Psoas muscle (tissue), 8 donors: ENCODE measurements at places on chromosomes 7 and 10.

DNA sequence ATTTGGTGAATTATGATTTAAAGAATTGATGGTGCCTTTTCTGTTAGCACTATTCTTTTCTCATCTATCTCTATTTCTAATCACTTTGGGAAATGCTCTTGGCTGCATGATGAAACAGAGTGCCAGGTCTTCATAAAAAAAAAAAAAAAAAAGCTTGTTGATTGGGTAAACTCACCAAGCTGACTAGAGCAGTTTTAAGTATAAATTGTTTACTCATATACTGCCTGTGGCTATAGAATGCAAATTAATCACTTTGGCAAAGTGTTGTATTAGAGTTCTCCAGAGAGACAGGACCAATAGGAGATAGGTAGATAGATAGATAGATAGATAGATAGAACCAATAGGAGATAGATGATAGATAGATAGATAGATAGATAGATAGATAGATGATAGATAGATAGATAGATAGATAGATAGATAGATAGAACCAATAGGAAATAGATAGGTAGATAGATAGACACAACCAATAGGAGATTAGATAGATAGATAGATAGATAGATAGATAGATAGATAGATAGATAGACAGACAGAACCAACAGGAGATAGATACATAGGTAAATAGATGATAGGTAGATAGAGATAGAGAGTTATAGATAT lies 20.1 kb upstream of the TBXAS1 start:
- no peak for DNase-seq

- DNase-seq = no peak
Observed at GRCh38 chr7:123682690-123683089, 27.0 kb downstream of the LMOD2 start.

DNA sequence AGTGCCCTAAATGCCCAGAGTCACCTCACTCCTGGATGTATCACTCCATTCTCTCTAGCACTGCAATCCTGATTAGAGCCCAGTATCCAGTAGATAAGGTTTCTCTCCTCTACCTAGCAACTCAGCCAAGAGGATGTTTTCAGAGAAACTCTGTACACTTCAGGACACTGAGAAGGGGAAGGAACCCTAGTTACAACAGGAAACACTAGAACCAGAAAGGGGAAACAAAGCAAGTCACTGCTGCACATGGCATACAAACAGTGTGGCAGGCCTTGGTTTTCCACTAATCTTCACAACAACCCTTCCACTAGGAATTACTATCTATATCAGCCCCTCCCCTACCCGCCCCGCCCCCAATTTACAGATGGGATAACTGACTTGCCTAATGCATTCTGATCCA lies 1.6 kb downstream of the FAM204A start:
- DNase-seq = no peak

- no peak for DNase-seq
Observed at GRCh38 chr10:92914478-92915325, 66.4 kb downstream of the EXOC6 start.

GRCh38 chr7:128233471-128233870 lies 7.6 kb upstream of the LEP start:
- no peak for DNase-seq

DNA sequence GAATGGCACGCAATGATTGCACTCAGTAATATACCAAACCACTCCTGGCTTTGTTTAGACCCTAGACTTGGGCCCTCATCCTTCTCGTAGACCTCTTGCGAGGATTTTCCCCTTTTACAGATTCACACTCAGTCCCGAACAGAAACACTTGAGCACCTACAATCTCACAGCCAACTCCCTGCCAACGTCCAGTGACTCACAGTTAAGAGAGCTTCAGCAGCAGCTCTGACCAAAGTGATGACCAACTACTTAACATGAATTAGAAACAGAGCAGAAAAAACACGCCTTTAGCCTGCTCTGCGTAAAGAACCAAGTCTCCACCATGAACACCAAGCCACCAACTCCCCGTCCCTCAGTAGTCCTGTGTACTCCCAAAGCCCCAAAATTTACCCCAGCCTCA lies 2.2 kb downstream of the DNAJC30 start:
- DNase-seq = no peak

- no peak for DNase-seq
Observed at GRCh38 chr10:98957801-98958200, 277.9 kb downstream of the HPSE2 start.

DNA sequence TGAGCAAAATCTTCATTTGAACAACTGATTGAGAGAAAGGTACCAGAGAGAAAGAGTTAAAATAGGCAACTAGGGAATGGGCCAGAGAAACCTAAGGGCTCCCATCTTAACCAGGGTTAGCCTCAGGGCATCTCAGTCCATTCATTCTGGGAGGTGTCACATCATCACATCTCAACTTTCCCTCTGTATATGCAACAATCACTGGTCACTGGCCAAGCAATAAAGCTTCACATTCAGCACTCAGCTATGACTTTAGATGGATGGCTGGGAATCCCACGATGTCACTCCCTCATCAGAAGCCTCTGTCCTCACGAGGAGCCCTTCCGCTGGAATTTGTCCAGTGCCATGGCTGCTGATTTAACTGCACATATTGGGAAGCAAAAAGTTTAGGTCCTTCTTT lies 172.1 kb upstream of the MGMT start:
- DNase-seq = no peak

DNA sequence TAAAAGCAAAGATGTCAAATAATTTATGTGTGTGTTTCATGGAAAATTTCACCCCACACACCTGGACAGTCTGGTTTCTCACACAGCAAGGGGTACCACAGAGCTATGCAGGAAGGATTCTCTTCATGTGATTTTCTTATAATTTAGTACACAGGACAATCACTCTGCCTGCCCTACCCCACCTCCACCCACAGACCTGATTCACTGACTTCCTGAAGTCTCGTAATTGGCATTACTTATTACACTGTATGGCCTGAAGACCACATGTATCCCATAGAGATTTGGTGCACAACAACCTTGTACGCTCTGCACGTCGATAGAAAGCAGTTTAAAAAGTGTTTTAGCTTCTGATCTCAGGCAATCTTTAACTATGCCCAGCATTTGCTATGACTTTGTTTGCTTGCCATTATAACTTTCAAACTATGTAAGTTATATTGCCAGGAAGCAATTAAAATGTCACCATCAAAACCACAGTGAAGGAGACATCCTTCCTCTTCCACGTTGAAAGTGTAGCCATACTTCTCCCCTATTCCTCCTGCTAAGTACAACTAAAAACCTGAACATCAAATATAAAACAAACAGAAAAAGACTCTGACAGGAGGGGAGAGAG lies 279.4 kb upstream of the IMMP2L start:
- DNase-seq = no peak

DNA sequence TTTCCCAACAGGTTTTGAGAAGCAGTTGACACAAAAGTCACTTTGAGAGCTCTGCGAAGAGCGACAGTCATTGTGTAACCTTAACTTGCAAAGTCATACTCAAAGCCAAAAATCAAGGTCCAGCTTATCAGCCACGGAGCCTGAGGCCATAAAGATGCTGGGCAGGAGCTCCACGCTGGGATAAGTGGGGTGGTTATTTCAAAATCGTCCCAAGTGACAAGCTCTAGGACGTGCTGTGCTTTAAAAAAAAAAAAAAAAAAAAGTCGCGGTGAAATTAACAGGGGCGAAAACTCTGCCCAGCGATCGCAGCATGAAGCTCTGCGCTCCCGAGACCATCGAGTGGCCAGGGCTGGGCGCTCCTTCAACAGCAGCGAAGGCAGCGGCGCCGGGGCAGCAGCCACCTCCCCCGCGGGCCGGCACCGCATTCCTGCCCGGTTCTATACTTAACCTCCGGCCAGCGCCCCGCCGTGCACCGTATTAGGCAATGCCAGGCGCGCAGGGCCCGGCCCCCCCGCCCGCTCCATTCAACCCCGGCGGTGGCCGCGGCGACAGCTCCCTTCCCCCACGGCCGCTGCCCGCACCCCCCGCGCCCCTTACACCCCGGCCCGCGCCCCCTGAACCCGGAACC lies 657 bp downstream of the HACD1 start:
- peak; percentile 85 for DNase-seq

DNA sequence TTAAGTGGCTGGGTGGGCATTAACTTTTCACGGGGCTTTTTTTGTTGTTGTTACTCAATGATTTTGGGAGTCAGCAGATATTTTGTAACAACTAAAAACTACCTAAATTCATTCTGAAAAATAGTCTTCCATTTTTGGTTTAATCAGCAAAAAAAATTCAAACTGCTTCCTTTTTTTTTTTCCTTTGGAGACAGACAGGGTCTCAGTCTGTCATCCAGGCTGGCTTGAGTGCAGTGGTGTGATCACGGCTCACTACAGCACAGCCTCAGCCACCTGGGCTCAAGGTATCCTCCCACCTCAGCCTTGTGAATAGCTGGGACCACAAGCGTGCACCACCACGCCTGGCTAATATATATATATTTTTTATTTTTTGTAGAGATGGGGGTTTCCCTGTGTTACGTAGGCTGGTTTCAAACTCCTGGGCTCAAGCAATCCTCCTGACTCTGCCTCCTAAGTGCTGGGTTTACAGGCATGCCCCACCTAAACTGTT lies 36.5 kb downstream of the SKIDA1 start:
- DNase-seq = no peak

- no peak for DNase-seq
Observed at GRCh38 chr10:130491011-130491692, 355.0 kb downstream of the GLRX3 start.

- DNase-seq = no peak
Observed at GRCh38 chr7:11604505-11604904, 227.5 kb downstream of the THSD7A start.

GRCh38 chr7:45657890-45658715 lies 83.9 kb downstream of the ADCY1 start:
- no peak for DNase-seq

DNA sequence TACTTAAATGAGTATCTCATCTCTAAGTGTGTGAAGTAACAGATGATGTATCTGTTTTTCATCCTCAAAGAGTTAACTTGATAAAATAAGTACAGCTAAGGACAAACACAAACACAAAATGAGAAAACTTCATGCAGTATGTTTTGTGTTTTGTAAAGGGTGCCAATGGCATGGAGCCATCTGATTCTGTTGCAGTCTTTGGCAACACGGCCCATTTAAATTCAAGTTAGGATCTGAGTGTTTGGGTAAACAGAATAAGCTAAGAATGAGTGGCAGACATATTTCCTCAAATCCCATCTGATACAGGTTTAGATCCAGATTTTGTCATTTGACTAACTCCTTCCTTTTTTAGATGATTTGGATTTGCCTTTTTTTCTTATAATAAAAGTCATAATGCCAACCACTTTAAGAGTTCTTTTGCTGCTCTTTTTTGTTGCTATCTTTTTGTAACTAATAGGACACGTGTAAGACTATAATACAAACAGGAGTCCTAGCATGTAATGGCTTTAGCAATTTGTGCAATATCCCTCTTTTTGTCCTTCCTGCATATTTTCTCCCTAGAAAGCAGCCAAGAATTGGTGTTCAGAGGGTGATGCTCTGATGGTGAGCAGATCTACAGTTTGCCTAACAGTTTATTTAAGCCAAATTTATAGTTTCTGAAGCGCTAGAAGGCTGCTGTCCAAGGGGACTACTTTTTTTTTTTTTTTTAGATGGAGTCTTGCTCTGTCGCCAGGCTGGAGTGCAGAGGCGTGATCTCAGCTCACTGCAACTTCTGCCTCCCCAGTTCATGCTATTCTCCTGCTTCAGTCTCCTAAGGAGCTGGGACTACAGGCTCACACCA lies 18.9 kb upstream of the ACTA2 start:
- no peak for DNase-seq

DNA sequence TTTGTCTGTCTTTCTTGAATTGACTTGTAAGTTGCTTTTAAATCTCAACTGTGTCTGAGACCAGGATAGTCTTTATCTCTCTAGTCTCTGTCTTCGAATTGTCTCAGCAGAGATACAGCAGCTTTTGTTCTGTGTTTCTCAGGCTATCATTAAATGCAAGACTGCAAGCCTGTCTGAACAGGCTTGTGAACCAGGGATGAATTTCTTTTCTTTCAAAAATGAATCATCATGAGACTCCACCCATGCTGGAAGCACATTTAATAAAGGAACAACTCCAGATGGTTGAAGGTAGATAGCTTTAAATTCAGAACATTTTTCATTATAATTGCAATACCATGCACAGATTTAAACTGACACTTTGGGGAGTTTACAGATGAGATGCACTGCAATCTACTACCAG lies 155.9 kb downstream of the SEC23IP start:
- no peak for DNase-seq

GRCh38 chr10:75654772-75655171 lies 223.3 kb downstream of the LRMDA start:
- no peak for DNase-seq

DNA sequence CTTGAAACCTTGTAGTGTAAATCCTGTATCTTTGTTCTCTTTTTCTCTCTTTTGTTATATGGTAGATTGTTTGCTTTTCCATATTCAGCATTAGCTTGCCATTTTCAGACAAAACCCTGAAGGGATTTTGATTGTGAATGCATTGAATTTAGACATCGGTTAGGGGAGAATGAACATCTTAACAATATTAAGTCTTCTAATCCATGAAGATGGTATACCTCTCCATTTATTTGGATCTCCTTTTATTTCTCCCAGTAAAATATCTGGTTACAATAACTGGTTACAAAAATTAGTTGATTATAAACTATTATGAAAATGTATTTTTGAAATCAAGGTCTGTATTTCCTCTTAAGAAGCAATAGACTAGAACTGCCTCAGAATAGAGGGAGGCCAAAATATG lies 12.4 kb upstream of the SLK start:
- no peak for DNase-seq

DNA sequence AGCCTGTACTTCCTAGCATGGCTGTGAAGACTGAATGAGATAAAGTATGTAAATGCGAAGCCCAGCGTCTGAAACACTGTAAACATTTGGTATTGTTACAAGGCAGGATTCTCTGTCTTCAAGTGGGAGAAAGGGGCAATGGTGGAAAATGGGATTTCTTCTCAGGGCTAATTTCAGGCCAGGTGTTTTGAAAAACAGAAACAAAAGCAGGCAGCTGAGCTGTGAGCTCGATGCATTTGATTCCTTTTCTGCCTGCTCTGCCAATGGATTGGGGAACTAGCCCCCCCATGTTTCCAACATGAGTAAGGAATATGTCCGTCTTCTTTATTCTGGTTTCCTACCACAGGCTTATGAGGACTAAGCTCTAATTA lies 732.1 kb upstream of the AUTS2 start:
- no peak for DNase-seq

DNA sequence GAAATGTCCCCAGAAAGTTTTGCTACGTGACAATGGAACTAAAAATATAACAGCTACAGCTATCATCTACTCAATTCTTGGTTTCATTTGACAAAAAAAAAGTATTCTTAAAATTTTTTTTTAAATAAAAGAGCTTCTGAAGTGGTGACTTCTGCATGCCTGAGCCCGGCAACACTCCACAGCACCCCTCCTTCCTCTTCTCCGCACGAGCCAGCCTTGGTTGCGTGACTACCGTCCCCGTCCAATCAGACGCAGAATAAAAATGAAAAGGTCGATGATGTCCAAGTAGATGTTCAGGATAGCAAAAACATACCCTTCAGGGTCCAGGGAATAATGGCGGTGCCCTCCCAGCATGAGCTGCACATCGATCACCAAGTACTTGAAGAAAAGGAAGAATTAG lies 34.5 kb upstream of the GATAD1 start:
- DNase-seq = no peak

- DNase-seq = no peak
Observed at GRCh38 chr10:12241810-12242529, 46.0 kb downstream of the CDC123 start.
